ENCODE measurements at places on chromosomes 3 and 15.

GRCh38 chr15:39074341-39074985 is 506.4 kb upstream of the THBS1 start:
- no peak for DNase-seq

- no peak for DNase-seq
These were observed 36.2 kb downstream of the AP4E1 start for GRCh38 chr15:50944672-50945071.

DNA sequence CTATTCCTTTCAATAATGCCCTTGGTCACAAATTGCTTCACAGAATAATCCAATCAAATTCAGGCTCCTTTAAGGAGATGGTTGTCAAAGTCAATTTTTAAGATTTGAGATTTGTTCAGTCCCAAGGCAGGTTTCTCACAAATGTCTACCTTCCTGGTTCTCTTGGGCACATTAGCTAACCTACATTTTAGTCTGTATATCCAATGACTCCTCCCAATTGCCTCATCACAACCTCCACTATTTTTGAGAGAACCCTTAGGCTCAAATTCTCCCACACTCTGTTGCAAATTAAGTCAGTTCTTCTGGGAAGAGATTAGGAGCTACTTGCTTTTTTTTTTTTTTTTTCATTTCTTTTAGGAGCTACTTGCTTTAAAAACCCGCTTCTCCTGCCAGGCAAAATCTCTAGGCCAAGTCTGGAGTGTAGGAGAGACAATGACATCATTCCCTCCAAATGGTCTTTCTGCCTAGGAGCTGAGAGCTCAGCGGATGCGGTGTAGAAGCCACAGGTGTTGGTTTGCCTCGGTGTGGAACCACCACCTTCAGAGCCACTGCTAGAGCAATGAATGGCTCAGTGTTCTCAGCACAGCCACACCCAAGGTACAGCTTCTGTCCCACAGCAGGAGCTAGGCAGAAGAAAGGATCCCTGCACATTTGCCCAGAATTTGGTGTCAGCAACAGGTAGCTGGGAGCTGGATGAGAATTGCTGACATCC is 10.0 kb upstream of the INO80 start:
- no peak for DNase-seq

GRCh38 chr15:89201465-89202005 is 19.8 kb downstream of the RLBP1 start:
- DNase-seq: no peak

GRCh38 chr3:77038468-77038929 is 1.4 kb upstream of the ROBO2 start:
- peak; percentile 82 for DNase-seq

DNA sequence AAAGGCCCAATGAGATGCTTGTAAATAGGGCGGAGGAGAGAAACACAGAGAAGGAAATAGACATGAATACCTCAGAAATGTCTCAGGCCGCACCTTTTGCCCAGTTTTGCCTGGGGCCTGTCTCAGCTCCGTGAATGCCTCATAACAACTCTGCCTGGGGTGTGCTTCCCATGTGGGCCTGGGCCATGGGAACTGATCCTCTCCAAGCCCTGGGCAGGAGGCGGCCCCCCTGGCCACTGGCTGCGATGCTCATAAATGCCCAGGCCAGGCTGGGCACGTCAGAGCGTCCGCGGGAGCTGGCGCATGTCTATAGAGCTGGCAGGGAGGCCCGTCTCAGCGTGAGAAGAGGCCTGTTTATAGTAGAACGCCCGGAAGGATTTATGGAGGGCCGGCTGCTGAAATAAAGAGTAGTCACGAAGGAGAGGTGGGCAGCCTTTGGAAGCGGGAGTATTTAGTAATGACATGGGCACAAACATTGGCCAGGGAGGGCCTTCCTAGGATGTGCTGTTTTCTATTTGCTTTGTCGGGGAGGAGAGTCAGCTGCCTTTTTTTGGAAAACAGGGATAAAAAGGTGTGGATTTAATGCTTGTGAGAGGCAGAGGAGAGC is 85.9 kb upstream of the IGF1R start:
- DNase-seq: no peak

GRCh38 chr3:46860810-46861604 is 2.2 kb downstream of the MYL3 start:
- DNase-seq: no peak

- no peak for DNase-seq
These were observed 565.3 kb upstream of the ROBO2 start for GRCh38 chr3:76474632-76475031.

GRCh38 chr15:70235347-70235746 is 137.6 kb upstream of the TLE3 start:
- DNase-seq: no peak

- DNase-seq: no peak
These were observed 221.5 kb downstream of the ULK4 start for GRCh38 chr3:41740374-41740886.

DNA sequence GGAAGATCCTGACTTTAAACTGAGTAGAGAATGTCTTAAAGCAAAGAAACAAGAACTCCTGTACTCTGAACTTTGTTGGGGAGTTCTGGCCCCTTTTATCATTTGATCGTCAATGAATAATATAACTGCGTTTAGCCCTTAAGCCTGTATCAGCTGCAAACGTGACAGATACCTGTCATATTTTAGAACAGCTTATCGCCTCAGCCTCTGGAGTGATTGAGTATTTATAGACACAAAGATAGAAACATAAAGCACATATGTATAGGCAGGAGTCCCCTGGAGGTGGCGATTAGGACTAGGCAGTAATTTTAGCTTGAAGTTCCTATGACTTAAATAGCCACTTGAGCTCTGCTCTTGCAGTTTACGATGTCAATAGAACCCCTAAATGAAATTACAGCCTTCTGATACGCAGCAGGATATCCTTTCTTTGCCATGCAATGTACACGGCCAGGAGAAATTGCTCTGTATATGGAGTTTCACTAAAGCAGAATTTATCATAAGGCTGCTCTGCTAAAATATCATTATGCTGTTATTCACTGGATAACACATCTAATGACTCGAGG is 321.8 kb downstream of the TIGIT start:
- DNase-seq: no peak

DNA sequence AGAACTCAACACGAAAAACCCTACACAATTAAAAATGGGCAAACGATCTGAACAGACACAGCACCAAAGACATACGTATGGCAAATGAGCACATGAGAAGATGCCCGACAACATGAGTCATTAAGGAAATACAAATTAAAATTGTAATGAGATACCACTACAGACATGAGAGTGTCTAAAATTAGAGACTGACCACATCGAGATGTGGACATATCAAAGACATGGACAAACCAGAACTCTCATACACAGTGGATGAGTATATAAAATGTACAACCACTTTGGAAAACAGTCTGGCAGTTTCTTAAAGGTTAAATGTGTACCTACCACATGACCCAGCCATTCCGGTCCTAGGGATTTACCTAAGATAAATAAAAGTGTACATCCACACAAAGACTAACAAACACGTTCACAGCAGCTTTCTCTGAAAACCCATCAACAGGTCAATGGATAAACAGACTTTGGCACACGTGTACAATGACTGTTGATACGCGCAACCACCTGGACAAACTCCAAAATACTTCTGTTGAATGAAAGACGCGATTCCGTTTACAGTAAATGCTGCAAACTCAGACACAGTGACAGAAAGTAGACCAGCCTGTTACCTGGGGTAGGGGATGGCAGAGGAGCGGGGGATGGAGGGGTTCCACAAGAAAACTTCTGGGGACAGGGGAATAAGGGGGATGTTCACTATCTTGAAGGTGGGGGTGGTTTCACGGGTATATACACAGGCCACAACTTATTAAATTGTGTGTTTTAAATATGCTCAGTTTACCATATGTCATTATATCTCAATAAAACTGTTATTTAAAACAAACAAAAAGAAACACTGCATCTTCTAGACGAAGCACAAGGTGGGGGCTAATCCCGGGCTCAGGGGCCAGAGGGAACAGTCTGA is 2.1 kb downstream of the TNK2 start:
- DNase-seq: no peak

DNA sequence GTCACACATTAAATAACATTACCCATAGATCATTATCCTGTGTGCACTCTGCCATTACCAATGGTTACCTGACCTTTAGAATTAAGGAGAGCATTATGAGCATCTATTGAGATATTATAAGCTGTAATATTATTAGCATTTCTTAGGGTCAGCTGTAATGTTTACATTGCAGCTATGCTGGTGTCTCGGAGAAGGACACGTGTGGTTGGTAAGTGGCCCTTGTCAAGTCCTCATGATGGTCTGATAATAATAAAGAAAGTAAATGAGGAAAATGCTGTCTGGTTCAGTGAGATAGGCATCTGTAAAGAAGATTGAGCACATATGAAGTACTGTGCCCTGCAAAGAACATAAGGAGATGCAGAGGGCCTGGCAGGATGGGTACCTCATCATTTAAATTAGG is 71.7 kb upstream of the ARL6 start:
- DNase-seq: no peak

DNA sequence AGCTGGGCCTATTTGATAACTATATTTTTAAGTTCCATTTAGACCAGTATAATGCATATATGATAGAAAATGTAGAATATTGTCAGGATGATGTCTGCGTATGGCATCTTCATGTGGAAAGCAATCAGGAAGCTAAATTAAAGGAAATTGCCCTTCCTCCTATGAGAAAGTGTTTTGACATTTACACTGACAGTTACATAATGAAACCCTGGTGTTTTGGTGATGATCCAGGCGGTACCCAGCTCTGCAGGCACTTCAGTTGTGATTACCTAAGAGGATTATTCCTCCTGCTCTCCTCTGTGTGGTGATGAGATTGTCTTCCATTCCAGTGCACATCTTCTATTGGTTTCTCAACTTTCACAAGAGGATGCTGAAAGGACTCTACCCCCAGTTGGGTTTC is 126.5 kb upstream of the MITF start:
- DNase-seq: no peak

- no peak for DNase-seq
These were observed at the start of gene DLL4 for GRCh38 chr15:40928821-40929659. DLL4 (plus strand) TSS chr15:40929340; CDS start chr15:40929669, 329 bp downstream.

DNA sequence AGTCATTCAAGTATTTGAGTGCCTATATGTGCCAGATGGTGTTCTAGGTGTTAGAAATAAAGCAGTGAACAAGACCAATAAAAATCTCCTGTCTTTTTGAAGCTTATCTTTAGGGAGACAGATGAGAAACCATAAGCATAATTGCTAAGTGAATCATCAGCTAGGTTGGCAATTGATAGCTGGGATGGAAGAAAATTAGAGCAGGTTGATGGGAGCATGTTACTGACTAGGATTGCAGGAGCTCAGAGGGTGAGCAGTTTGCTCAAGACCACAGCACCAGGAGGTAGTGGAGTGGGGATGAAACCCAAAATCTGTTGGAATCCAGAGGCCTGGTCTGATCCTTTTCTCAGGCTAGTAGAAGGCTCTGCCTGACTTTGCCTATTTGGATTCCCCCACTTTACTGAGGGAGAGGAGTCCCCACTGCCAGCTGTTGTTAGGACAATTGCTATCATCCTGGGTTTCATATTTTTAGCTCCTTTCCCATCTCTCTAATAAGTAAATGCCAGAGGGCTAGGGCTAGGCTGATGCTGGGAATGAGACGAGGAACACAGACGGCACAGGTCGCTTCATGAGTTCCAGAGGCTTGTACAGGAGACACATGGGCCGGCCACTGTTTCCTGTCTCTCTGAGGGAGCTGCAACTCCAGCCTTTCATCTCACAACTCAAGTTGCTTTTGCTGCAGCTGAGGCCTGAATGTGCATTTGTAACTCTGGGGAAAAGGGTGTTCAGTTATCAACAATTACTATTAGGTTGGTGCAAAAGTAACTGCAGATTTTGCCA is 102.9 kb downstream of the CACNA1D start:
- no peak for DNase-seq

DNA sequence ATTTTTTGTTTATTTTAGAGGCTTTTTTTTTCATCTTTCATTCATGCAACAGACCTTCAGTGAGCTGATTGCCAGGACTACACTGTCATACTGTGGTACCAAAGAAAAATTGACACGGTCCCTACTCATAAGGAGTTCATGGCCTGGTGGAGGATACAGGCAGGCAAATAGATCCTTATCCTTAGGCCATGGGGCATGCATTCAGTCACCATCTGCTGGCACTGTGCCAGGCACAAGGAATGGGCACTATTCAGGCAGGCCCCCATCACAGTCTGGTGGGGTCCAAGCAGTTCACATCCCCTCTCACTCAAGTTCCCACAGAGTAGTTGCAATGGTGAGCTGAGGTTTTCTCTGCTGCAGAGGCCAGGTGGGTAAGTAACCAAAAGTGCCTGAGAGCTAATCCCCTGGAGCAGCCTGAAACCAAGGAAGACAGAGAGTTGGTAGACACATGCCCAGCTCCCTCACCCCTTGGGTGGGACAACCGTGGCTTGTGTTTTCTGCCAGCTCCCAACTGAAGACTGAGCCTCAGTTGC is 17.3 kb downstream of the CISH start:
- no peak for DNase-seq

DNA sequence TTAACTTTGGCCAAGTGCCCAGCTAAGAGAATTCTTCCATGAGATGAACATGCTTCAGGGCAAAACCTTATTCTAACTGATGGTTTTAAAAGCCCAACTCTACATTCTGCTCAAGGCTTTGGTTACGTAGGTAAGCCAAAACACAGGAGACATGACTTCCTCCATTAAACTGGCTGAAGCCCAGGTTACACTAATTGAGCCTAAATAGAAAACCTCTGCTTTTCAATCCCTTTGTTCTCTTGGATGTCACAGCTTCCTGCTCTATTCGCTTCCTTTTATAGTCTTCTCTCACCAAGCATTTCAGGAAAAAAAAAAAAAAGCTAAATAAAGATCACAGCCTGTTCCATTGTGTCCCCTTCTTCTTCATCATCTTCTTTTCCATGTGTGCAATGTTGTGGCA is 420.4 kb downstream of the TIGIT start:
- no peak for DNase-seq

- DNase-seq: no peak
These were observed 98.6 kb upstream of the ETV5 start for GRCh38 chr3:186207515-186207914.

GRCh38 chr3:151037746-151038477 is 47.6 kb upstream of the MED12L start:
- no peak for DNase-seq

GRCh38 chr3:18725668-18726407 is 300.7 kb upstream of the SATB1 start:
- no peak for DNase-seq

DNA sequence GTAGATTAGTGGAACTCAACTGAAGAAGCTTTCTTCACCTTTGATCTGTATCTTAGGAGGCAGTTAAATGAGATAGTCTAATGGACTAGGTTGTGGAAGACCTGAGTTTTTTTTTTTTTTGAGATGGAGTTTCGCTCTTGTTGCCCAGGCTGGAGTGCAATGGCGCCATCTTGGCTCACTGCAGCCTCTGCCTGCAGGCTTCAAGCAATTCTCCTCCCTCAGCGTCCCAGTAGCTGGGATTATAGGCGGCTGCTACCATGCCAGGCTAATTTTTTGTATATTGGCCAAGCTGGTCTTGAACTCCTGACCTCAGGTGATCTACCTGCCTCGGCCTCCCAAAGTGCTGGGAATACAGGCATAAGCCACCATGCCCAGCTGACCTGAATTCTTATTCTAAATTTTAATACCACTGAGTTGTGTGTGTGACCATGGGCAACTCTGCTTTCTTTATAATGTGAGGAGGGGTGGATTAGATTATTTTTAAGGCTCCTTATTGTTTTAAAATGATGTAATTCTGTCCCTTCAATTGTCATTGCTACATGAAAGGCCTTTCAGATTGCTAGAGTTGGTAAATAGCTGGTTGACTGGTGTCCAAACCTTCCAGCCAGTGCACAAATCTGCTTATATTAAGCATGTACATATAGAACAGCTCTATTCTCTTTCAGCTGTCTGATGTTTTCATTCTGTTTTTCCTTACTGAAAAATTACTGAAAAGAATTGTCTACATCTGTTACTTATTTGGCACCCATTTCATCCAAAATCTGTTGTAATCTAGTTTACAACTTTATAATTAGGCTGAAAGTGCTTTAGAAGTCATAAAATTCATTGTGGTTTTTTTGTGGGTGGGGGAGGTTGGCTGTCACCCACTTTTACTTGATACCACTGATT is 2.3 kb downstream of the LNP1 start:
- no peak for DNase-seq

Measured in bone marrow (tissue), 2 donors.